ENCODE measurements at places on chromosomes 12 and 14. TPM values are rescaled to one million over a fixed set of nuclear protein-coding genes. Genes with fewer than 3 reads are reported as not detected.

DNA sequence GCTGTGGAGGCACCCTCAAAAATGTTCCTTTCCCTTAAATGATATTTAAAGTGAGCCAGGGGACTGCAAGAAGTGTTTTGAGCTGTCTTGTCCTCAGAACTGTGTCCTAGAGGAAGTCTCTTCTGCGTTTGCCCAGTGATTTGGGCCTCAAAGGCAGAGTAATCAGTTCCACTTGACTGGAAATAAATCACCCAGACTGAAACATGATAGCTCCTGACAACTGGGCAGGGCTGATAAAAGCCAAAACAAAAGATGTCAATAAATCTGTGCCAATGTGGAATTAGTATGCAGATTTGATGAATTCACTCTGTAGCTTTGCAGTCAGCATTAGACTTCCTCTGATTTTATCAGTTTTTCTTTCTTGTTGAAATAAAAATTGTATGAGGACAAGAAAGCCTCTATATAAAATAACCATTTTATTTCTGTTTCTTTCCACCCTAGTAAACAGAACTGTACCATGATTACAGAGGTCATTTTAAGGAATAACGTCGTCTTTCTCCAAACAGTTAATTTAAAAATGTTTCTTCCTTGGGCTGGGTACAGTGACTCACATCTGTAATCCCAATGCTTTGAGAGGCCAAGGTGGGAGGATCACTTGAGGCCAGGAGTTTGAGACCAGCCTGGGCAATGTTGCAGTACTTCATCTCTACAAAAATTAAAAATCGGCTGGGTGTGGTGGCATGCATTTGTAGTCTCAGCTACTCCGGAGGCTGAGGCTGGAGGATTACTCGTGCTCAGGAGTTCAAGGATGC is 180.8 kb downstream of the ERC1 start:
- DNase-seq: peak; percentile 71

FBXO33 gene
- total RNA-seq: 25.0 TPM

GRCh38 chr12:33639975-33640374 is 200.4 kb upstream of the SYT10 start:
- no peak for DNase-seq

GRCh38 chr14:66295386-66295785 is 190.8 kb upstream of the CCDC196 start:
- DNase-seq: no peak

POLE2 gene
- total RNA-seq: 11.6 TPM

ZNF219 gene
- total RNA-seq: 14.9 TPM

- peak; percentile 79 for DNase-seq
Observed at GRCh38 chr12:52189376-52190174, 2.2 kb downstream of the KRT80 start.

RNASE7 gene
- not detected for total RNA-seq

- peak; percentile 45 for DNase-seq
Observed at GRCh38 chr12:110320550-110320949, 39.5 kb downstream of the ATP2A2 start.

GRCh38 chr12:121590476-121591143 is 9.8 kb upstream of the KDM2B start:
- peak; percentile 34 for DNase-seq

CLBA1 gene
- total RNA-seq: 17.8 TPM

- no peak for DNase-seq
Observed at GRCh38 chr14:49189375-49189774, 396.8 kb downstream of the RPS29 start.

HSPB8 gene
- total RNA-seq: 125 TPM

TAS2R43 gene
- not detected for total RNA-seq

- DNase-seq: peak; percentile 59
Observed at GRCh38 chr12:110316861-110317260, 35.8 kb downstream of the ATP2A2 start.

MAPK1IP1L gene
- total RNA-seq: 25.0 TPM

MORN3 gene
- total RNA-seq: 3.1 TPM

ST8SIA1 gene
- 0.20 TPM for total RNA-seq

GPRC5D gene
- total RNA-seq: not detected

CEP170B gene
- total RNA-seq: 31.3 TPM

RNASE13 gene
- total RNA-seq: not detected

Data from renal cortical epithelial cell (primary cell).